NCI-H2029 (cell line): ENCODE measurements at places on chromosomes 7 and 10.

- no peak for DNase-seq
Observed at GRCh38 chr7:92769394-92769699, 67.0 kb downstream of the CDK6 start.

DNA sequence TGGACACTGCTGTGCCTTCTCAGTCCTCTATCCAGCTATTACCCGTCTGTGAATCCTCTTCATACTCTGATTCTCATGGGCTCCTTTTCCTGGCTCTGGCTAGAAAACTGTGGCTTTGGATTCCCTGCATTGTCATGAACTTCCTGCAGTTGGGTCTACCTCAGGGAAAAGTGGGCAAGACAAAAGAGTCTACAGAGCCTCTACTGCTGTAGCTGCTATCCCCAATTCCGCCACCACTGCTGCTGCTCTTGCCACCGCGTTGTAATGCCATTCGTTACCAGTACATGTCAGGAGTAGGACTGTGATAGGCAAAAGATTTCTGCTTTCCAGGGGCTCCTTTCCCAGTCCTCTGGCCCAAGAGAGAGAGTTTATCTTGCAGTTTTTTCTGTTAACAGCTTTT, 23.9 kb upstream of the PPP1R17 start:
- DNase-seq = no peak

GRCh38 chr10:458421-458851, 231.0 kb downstream of the DIP2C start:
- DNase-seq = no peak

GRCh38 chr10:6411436-6411835, 168.6 kb downstream of the PRKCQ start:
- no peak for DNase-seq

DNA sequence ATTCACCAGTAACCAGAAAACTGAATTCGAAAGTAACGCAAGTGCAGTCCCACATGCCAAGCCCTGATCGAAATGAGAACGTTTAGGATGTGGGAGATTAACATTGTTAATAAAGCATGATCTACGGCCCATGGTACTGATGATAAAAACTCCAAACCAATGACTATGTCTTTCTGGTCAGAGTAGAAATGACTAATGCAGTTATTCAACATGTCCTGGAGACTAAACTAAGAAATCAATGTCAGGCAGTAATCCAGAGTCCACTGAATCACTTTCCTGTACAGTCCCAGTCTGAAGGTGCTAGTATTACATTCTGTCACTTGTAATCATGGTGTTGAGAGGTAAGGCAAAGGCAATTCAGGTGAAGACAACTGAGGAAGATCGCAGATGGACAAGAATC, 14.4 kb downstream of the NPSR1 start:
- DNase-seq = no peak

DNA sequence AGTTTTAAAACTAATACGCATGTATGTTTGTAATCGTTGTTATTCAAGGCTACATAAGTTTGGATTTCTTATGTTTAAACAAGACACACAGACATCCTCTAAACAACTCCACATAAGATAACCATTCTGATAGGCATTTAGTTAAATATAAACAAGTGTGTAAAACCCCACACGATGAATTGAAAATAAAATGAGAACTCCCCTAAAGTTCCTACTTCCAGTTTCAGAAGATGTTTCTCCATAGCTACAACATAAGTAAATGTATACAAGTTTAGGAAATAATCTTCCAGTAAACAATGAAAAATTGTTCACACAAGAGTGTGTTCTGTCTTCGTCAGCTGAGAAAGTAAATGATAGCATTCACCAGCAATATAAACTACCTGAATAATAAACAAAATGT, 246.8 kb downstream of the RNLS start:
- no peak for DNase-seq

- no peak for DNase-seq
Observed at GRCh38 chr10:115745943-115746342, 527.1 kb downstream of the GFRA1 start.

- no peak for DNase-seq
Observed at GRCh38 chr7:44213206-44213876, 12.6 kb downstream of the YKT6 start.

GRCh38 chr10:131851346-131851745, 49.5 kb upstream of the PPP2R2D start:
- DNase-seq = no peak

DNA sequence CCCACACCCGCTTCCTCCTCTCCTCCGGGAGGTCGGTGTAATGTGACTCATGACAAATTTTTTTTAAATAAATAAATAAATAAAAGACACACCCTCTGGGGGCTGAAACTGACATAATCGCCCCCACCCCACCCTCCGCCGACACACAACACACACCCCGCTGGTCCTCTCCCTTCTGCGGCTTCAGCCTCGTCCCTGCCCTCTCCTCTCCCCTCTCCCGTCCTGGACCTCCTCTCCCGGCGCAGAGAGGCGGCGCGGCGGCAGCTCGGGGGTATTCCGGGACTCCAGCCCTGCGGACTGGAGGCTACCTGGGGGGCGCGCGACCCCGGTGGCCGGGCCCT, 686 bp downstream of the ABI1 start:
- DNase-seq = no peak

DNA sequence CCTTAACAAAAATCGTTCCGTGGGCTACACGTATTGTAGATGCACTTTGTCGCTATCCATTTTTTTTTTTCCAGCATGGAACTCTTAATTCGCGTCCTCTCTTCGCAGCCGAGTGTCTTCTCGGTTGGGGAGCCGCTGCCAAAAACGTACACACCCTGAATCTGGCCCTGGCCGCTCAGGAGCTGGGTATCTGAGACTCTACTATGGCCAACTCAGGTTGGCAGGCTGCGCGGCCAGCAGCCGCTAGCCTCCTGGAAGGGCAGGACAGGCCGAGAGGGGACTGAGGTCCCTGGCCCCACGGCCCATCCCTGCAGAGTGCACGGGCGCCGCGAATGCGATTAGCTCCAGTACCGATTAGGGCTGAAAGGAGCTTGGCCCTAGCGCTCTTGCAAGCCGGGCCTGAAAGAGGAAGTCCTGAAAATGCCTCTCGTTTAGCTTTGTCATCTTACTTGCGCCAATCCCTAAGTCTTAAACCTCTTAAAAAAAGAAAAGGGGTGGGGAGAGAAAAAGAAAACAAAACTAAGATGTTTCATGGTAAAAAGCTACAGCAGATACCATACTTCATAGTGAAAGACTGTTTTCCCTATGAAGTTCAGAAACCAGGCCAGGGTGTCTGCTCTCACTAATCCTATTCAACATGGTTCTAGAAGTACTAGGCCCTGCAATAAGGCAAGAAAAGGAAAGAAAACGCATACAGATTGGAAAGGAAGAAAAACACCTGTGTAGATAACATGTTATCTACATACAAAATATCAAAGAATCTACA, 113.2 kb upstream of the RHEB start:
- no peak for DNase-seq

DNA sequence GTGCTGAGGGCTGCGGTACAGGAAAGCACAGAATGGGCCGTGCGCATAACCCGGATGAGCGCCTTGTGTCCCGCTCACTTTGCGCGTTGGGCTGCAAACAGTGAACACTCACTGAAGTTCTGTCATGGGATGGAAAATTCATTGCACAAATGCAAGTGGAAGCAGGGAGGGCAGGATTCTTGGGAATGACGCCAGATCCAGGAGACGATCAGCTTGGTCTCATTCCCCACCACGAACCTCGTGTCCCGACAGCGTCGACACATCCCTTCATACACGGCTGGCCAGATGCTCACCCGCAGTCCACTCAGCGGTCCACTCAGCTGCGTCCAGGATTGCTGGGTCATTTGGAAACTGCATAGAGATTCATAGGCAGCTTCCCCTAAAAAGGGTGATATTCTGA, 607.1 kb downstream of the SDK1 start:
- no peak for DNase-seq

- peak; percentile 93 for DNase-seq
Observed at GRCh38 chr7:51344406-51345138, 28.0 kb upstream of the COBL start.
